ENCODE measurements at places on chromosomes 5 and 9. TPM values are rescaled to one million over a fixed set of nuclear protein-coding genes. Genes with fewer than 3 reads are reported as not detected.

The GARIN3 gene
- polyA plus RNA-seq = not detected

The TAF1L gene
- not detected for polyA plus RNA-seq

The FAM221B gene
- polyA plus RNA-seq = not detected

The TRIP13 gene
- polyA plus RNA-seq = 36.4 TPM

The HACD4 gene
- polyA plus RNA-seq = 27.1 TPM

The CARD19 gene
- 40.0 TPM for polyA plus RNA-seq

DNA sequence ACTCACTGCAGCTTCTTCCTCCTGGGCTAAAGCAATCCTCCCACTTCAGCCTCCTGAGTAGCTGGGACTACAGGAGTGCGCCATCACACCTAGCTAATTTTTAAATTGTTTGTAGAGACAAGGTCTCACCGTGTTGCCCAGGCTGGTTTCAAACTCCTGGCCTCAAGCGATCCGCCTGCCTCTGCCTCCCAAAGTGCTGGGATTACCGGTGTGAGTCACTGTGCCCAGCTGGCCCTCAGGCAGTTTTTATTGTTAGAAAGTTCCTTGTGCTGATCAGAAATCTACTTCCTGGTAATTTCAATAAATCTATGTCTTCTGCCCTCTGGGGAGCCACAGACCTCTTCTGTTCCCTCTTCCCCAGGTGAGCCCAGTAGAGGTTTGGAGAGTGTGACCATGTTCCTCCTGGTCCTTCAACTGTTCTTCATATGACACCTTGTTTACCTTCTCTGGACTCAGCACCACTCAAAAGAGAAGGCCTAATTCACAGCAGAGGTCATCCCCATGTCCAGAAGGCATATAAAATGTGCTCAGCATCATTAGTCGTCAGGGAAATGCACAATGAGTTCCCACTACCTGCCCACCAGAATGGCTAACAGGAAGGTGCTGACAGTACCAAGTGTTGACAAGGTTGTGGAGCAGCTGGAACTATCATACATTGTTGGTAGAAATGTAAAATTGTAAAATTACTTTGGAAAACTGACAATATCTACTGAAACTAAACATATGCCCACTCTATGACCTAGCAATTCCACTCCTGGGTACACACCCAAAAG is 10.4 kb downstream of the TMOD1 start:
- no peak for DNase-seq

DNA sequence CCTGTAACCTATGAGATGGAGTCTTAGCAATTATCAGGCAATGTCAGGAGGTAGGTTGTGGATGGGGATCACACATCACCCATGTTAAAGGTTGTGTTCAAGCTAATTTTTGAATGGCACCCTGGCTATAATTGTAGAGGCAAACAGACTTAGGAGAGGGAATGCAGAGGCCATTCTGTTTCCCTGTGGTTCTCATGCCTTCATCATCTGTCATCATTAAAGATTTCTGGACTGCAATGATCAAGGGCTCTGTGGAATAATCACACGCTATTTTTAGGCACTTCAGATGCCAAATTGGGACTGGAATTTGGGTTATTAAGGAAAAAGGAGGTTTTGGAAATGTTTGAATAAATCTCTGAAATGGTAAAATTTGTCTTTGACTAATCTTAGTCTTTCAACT is 1065.4 kb downstream of the TAF11L14 start:
- DNase-seq = peak; percentile 7

DNA sequence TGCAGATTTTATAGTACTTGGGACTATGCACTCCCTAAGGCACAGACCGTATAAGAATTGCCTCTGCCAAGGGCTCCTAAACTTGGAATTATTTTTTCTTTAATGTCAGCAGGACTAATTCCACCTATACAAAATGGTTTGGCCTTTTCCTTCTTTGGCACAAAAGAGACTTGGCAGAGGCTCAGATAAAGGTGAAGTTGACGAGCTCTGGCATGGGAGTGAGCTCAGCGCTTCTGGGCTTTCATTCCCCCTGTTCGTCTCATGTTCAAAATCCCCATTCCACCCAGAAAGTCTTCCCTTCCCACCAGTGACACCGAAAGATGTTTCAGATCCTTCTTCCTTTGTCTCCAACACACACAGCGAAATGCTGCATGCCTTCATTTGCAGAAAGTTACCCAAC is 61.2 kb downstream of the F2RL2 start:
- DNase-seq = no peak

DNA sequence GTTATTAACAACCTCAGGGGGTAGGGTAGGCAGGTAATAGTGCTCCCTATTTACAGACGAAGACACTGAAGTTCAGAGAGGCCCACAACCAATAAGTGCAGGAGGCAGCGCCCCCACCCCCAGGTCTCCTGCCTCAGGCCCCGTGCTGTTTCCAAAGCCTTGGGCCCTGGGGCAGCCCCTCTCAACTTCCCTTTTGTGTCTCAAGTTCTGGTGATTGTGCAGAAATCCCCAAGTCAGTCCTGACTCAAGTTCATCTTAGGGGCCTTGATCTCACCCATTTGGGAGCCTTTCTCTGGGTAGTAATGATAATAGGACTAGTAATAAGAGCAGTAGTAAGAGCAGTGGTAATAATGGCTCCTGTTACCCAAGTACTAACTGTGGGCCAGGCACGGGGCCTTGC is 35.5 kb upstream of the ASS1 start:
- DNase-seq = no peak

DNA sequence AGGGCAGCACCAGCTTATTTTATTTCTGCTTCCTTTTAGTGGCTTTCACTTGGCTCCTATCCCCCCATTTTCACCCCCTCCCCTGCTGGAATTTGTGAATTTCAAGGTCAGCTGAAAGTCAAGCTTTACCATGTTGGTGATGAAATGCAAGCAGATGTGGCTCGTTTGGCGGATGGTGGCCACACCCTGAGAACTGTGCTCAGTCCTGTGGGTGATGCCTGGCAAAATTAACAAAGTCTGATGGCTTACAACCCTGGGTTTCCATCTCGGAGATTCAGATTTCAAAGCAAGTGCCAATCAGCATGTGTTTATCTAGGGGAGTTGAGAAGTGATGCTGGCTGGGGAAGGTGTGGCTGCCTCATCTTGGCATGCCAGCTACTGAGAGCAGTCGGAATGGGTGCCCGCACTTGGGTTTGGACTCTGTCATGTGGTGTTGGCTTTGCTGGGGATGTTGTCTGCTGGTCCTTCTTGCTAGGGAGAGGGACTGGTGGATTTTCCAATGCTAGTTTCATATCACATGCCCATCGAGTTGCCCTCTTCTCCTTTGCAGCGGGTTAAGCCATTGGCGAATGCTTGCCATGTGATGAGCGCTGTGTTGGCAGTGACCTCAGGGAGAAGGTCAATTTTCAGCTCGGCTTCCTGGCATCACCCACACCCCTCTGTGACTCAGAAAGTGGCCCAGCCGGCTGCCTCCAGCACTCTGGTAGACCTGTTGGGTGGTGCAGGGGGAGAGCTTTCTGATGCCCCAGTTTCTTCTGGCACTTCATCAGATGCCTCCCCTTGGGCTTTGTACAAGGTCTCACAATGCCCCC is 77.0 kb upstream of the PITX1 start:
- no peak for DNase-seq

DNA sequence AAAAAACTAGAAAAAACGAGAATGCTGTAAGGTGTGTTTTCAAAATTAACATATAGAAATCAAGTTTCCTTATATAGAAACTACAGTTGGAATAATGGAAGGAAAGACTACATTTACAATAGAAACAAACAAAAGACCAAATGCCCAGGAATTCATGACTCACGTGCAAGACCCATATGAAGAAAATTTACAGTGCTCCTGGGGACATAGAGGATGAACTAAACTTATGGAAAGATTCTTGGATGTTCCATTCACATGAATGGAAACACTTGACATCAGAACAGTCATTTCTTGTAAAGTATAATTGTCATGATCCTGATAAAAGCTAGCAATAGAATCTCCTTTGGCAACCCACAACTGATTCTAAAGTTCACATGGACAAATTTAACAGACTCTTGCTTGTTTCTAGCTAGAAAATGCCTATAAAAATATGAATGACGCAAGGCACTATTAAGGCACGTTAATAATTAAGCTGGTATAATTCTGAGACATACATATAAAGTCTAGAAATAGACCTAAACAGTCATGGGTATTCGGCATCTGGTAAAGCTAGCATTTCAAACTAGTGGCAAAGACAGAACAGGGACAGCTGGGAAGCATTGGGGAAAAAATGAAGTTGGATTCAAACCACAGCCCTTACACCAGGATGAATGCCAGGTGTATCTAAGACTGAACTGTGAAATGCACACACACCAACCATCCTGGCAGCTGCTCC is 5.1 kb upstream of the ZFP62 start:
- no peak for DNase-seq

GRCh38 chr9:90868555-90868954 is 66.9 kb downstream of the SYK start:
- no peak for DNase-seq

All from fibroblast of lung (primary cell).